ENCODE measurements at places on chromosomes 4 and X. TPM values are rescaled to one million over a fixed set of nuclear protein-coding genes. Genes with fewer than 3 reads are reported as not detected.
A peak's percentile ranks its signal among the peaks of the same experiment; 100 is the strongest.

DNA sequence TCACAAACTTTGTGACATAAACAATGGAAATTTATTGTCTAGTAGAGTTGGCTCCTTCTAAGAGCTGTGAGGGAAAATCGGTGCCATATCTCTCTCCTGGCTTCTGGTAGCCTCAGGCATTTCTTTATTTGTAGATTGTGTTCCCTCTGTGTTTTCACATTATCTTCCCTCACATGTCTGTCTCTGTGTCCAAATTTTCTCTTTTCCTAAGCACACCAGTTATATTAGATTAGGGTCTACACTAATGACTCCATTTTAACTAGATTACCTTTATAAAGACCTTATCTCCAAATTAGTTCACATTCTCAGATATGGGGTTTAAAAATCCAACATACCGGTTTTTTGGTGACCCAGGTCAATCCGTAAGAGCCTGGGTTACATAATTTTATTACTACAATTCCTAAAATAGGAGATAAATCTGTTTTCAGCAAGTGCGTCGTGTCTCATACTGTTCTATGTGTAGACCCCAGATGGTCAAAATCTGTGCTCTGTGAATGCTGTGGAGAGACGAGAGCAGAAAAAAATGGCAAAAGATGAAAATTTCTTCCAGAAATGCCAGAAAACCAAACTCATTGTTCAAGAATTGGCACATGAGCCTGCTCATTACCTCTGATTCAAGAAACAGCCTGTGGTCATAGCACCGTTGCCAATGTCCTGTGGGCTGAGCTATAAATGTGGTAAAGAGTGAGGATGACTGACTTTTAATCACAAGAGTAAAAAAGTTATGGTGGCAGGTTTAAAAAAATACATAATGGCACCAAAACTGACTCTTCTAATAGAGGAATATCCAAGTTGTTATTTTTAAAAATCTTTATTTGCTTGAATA is 574.7 kb downstream of the PCDH7 start:
- DNase-seq, result no peak

GRCh38 chr4:100938698-100939097 is 408.6 kb downstream of the PPP3CA start:
- no peak for DNase-seq

DNA sequence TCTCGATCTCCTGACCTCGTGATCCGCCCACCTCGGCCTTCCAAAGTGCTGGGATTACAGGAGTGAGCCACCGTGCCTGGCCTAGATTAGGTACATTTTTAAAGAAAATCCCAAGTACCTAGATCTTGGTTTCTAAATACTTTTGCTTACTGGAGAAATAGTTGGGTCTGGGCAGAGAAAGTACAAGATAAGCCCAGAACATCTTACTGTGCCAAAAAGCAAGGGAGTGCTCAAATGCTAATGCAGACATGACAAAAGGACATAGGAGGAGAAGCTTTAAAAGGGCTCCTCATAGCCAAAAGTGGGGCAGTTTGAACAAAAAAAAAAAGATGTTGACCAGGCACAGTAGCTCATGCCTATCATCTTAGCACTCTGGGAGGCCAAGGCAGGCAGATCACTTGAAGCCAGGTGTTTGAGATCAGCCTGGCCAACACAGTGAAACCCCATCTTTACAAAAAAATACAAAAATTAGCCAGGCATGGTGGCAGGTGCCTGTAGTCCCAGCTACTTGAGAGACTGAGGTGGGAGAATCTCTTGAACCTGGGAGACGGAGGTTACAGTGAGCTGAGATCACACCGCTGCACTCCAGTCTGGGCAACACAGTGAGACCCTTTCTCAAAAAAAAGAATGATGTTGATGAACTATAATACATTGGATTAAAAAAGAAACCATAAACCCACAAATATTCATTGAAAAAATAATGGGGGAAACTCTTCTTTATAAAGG is 107.5 kb downstream of the APBB2 start:
- no peak for DNase-seq

DNA sequence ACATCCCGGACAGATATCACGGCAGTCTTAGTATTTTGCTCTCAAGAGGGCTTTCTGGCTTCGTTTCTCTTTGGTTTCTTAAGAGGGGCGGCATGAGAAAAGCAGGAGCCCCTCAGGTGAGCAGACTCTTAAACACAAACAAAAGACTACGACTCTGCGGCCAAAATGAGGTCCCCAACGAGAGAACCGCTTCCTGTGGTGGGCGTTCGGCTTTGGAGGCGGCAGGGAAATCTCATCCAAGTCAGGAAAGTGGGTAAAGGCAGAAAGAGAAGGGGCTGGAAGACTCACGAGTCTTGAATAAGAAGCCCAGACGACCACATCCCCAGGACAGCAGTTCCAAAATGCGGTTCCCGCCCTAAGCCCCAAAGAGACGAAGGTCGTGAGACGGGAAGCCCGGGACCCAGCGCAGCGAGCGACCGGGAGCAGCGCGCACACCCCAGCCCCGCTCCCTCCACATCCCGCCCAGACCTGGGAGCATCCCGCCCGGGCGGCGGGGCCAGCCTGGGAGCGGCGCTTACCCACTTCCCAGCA is 409 bp downstream of the UGDH start:
- no peak for DNase-seq

UBE2D3 gene
- total RNA-seq, result 397 TPM

- no peak for DNase-seq
Observed at GRCh38 chrX:5775846-5776430, 452.7 kb downstream of the NLGN4X start.

RAB39B gene
- 3.0 TPM for total RNA-seq

DNA sequence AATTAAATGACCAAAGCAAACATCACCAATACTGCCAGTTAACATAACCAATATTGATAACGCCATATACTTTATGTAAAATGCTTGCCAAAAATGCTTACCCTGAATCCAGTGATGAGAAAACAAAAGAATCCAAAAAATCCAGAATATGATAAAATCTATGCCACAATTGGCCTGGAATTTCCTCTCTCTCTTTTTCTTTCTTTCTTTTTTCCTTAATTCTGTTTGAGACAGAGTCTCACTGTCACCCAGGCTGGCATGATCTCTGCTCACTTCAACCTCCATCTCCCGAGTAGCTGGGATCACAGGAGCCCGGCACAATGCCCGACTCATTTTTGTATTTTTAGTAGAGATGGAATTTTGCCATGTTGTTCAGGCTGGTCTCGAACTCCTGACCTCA is 9.8 kb upstream of the SLC7A11 start:
- no peak for DNase-seq

GRCh38 chrX:102624105-102624504 is 24.8 kb downstream of the ARMCX5 start:
- peak; percentile 51 for DNase-seq

ATOH1 gene
- total RNA-seq, result not detected

SPANXN3 gene
- not detected for total RNA-seq

GRCh38 chr4:137648531-137648930 is 116.2 kb upstream of the PCDH18 start:
- no peak for DNase-seq

DNA sequence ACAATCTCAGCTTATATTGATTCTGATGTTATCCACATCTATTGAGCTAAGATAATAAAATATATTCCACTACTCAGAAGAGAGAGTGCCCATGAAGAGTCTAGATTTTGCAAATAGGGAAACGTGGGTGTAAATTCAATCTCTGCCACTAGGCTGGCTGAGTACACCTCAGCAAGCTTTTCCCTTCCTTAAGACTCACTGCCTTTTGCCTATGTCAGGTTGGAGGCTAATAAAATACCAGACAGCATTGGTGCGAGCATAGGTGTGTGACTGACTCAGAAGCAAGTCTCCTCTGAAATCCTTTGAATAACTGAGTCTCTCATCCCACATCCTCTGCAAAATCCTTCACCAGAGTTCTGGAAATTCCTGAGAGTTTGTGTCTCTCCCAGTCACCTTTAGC is 405.4 kb upstream of the CPEB2 start:
- DNase-seq, result no peak

- peak; percentile 88 for DNase-seq
Observed at GRCh38 chr4:52572936-52573485, 86.1 kb downstream of the USP46 start.

GRCh38 chrX:126141014-126141413 is 25.1 kb downstream of the DCAF12L2 start:
- no peak for DNase-seq

- no peak for DNase-seq
Observed at GRCh38 chrX:149629730-149630387, 1.7 kb downstream of the TMEM185A start.

DNA sequence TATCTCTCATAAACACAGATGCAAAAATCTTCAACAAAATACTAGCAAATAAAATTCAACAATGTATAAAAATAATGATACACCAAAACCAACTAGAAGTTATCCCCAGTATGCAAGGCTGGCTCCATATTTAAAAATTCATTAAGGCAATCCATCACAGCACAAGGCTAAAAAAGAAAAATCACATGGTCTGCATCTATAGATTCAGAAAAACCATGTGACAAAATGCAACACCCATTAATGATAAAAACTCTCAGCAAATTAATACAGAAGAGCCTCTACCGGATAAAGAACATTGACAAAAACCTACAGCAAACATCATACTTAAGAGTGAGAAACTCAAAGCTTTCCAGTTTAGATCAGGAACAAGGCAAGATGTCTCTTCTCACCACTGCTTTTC is 182.6 kb downstream of the COL25A1 start:
- no peak for DNase-seq

DNA sequence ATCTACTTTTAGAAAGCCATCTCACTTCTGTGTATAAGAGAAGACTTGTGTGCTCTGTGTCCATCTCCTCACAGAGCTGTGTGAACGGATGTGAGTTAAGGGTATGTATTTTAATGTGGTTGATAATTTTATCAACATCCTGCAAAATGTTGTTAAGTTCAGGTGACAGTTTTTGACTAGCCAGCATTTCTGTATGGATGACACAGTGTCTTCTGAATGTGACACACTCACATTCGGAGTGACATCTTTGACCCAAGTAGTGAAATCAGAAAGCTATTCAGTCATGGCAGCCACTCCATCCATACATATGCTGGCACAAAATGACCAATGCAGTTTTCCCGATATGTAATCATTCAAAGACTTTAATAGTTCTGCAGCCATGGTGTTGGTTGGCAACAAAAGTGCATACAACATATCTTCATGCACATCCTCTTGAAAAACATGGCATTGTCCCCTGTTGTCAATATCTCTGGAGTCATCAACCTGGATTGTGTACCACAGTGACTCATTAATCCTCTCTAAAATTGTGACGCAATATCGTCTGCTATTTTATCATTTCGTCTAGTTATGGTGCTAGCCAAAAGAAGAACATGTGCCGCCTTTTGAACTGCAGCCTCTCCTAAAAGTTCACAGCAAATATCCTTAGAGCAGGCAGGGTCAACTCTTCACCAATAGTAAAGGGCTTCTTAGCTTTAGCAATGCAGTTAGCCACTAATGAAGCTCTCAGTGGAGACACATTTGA is 6.8 kb upstream of the FGF2 start:
- peak; percentile 47 for DNase-seq

GRCh38 chrX:6678313-6678712 is 143.4 kb upstream of the VCX3A start:
- DNase-seq, result no peak

GRCh38 chrX:120614816-120615215 is 10.9 kb downstream of the MCTS1 start:
- DNase-seq, result no peak

ADH4 gene
- not detected for total RNA-seq

DNA sequence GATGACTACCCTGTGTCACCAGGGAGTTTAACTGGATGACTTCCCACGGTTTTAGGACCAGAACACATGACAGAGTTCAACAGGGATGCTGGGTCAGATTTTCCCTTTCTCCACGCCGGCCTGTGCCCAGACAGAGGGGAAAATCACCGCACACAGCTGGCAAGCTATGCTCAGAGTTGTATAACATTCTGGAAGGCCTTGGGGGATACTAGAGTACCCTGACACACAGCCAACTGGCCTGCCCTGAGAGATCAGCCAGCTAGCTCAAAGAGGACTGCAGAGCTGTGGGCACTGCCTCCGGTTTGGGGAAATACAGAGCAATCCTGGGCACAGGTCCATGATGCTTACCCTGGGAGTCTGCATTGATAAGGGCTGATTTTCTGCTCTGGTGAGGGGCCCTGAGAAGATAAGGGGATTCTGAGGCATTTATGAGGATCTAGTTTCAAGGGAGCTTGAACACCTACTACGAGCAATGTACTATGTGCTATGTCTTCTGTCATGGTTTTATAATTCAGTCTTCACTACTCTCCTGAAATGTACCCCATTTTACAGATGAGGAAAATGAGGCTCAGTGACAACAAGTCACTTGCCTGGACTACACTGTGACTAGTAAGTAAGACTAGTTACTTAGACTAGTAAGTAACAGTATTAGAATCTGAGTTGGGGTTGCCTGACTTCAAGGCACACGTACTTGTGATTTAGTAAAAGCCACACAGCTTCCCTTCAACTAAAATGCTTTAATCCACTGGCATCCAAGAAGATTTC is 14.7 kb downstream of the C4orf54 start:
- DNase-seq, result no peak

ESX1 gene
- total RNA-seq, result not detected

NDST3 gene
- not detected for total RNA-seq

GRCh38 chr4:81566161-81566591 is 94.5 kb upstream of the RASGEF1B start:
- DNase-seq, result peak; percentile 48

ADH1C gene
- total RNA-seq, result 0.83 TPM

All from fibroblast of lung (primary cell).